ENCODE measurements at places on chromosomes 3 and 15. TPM values are rescaled to one million over a fixed set of nuclear protein-coding genes. Genes with fewer than 3 reads are reported as not detected.

DNA sequence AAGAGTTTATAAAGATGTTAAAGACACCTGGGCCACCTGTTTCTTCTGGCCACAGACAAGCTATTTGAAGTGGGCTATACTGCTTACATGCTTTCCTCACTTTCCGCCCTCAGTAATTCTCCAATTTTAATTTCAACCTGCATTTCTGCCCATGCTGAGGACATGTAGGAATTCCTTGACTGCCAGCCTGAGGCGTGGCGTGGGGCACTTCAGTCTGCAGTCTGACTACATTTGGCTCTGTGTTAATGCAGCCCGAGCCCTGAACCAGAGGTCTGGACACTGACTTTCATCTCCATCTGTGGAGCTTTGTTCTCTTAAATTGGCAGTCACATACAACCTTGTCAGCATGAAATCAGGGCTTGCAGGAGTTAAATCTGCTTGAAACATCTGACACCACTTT is 8.5 kb downstream of the UQCC5 start:
- peak overlapping the region; percentile 7 for H3K27ac ChIP-seq
- no peak for DNase-seq
- no peaks in the 10 kb centered on the region for H3K27me3 ChIP-seq
- peaks cover 7% of the 10 kb centered on the region for H3K4me1 ChIP-seq

AHSG gene
- not detected for total RNA-seq

DNA sequence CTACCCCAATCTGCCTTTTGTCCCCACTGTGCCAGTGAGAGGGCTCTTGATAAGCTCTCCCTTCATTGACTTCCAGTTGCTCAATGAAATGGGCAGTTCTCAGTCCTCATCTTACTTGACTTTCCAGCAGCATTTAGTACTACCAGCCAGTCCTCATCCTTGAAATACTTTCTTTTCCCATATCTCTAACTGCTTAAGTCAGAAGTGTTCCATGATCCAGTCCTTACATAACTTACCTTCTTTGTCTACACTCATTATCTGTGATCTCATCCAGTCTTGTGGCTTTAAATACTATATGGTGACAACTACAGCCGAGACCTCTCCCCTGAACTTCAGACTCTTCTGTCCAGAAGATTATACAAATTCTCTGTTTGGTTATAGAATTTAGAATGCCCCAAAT is 28.7 kb downstream of the RARRES1 start:
- peaks cover 13% of the 10 kb centered on the region for H3K4me1 ChIP-seq
- H3K27ac ChIP-seq: no peak overlapping the region
- no peak overlapping the region for H3K4me3 ChIP-seq
- peaks cover 41% of the 10 kb centered on the region for H3K36me3 ChIP-seq

DNA sequence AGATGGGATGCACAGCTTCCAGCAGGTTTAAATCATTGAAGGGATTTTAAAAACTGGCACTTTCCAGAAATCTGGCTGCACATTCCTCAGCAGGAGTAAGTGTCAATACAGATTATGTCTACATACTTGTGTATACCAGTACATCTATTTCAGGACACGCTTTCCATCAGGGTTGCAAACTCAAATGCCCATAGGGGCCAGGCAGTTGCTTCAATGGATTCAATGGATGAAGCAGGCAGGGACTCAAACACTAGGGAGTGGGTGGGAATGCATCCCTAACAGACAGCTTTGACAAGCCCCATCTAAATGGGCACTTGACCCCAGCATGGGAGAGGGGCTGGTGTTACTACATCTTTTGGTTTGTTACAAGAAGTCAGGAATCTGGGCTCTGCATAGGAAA is 136.8 kb downstream of the FOXP1 start:
- H3K36me3 ChIP-seq: no peaks in the 10 kb centered on the region
- no peak overlapping the region for H3K4me3 ChIP-seq
- DNase-seq: no peak

SPG11 gene
- 99.7 TPM for total RNA-seq

DNA sequence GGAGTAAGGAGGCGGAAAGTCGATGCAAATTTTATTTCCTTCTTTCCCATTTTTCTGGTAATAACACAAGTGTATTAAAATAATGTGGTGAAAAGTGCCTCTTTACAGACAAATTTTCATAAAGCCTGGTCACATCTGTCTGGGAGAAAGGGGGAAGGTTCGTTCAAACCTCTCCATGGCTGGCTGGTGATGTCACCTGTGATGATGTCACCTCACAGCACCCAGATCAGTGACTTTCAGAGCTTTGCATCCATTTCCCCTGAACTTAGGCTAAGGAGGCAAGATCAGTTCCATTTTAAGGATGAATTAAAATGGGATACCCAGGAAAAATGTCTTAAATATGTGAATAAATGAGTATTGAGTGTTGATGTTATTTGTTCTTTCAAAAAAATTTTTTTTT is 34.1 kb downstream of the ATP10A start:
- no peaks in the 10 kb centered on the region for H3K27me3 ChIP-seq
- no peaks in the 10 kb centered on the region for H3K36me3 ChIP-seq
- no peak overlapping the region for H3K27ac ChIP-seq
- DNase-seq: no peak
- peaks cover 5% of the 10 kb centered on the region for H3K4me1 ChIP-seq

GRCh38 chr3:136075218-136075808 is 109.8 kb downstream of the PPP2R3A start:
- H3K4me3 ChIP-seq: no peak overlapping the region
- no peak for DNase-seq
- peaks cover 9% of the 10 kb centered on the region for H3K4me1 ChIP-seq
- H3K27ac ChIP-seq: no peak overlapping the region
- no peaks in the 10 kb centered on the region for H3K36me3 ChIP-seq
- H3K27me3 ChIP-seq: no peaks in the 10 kb centered on the region

DNA sequence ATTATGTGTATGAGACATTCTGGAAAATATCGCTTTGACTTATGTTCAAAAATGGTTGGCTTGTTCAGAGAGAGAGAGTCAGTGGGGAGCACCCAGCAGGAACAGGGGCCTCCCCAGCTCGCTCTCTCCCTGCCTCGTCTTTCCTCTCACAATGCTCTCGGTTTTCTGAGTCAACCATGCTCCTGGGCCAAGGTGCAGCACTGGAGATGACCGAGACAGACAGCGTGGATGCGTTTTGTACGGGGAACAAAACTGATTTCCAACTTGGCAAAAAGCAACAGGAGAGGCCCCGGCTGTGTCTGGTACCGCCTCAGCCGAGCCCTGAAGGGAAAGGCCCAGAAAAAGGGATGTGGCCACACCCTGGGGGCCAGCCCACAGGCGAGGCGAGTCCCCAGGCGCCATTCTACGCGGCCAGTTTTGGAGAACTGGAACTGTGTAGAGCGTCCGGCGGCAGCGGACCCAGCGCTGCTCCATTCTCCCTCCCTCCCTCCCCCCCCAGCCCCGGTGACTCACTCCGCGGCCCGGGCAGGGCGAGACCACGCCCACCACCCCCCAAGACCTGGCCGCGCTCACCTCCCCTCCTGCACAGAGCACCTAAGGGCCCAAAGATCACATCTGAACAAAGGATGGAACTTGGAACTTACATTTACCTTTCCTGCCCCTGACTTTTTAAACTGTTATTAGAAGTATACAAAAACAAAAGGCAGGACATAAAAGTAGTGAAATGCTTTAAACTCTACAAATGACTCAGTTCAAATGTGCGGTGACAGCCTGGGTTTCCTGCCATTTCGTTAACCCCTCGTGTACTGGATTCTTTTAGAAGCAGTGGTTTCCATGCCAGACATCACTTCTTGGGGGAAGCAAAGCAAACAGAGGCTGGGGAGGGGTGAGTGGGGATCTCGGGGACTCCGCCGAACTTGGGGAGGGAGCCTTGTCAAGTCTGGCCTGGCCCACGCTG is 12.7 kb downstream of the ATP10A start:
- H3K27me3 ChIP-seq: no peaks in the 10 kb centered on the region
- peak overlapping the region; percentile 86 for H3K27ac ChIP-seq
- H3K4me1 ChIP-seq: peaks cover 35% of the 10 kb centered on the region
- peak overlapping the region; percentile 40 for H3K4me3 ChIP-seq

DNA sequence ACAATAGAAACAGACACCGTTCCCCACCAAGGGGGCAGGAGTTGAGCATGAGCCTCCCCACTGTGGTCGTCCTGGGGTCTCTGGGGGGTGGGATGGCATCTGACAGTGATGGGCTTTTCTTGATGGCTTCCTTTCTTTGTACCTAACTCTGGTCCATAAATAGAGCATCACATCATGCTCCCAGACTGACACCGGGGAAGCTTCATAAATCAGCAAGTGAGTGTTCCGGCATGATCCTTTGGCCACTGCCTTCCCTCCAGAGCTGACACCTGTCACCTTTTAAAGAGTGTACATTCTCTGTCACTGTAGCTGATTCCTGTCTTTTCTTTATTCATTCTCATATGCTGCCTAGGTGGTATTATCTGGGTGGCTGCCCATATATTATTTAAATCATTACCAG is 129.9 kb downstream of the ROBO2 start:
- no peaks in the 10 kb centered on the region for H3K27me3 ChIP-seq
- no peaks in the 10 kb centered on the region for H3K36me3 ChIP-seq
- H3K27ac ChIP-seq: no peak overlapping the region
- no peak overlapping the region for H3K4me3 ChIP-seq
- no peaks in the 10 kb centered on the region for H3K4me1 ChIP-seq
- DNase-seq: no peak

DNA sequence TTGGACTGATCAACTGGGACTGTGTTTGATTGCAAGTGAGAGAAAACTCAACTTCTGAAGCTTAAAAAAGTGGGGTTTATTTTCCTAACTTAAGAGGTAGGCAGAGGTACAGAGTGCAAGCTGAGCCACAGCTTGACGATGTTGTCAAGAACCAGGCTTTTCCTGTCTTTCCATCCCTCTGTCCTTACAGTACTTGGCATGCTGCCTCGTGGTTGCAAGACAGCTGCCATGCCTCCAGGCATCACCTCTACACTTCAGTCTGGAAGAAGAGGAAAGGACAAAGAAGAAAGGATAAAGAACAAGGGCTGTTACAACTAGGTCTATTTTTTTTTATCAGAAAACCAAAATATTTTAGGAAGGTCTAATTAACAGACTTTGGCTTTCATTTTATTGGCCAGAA is 51.8 kb upstream of the GALNT15 start:
- H3K27ac ChIP-seq: no peak overlapping the region
- DNase-seq: no peak
- H3K36me3 ChIP-seq: no peaks in the 10 kb centered on the region
- H3K27me3 ChIP-seq: no peaks in the 10 kb centered on the region
- no peaks in the 10 kb centered on the region for H3K4me1 ChIP-seq

DNA sequence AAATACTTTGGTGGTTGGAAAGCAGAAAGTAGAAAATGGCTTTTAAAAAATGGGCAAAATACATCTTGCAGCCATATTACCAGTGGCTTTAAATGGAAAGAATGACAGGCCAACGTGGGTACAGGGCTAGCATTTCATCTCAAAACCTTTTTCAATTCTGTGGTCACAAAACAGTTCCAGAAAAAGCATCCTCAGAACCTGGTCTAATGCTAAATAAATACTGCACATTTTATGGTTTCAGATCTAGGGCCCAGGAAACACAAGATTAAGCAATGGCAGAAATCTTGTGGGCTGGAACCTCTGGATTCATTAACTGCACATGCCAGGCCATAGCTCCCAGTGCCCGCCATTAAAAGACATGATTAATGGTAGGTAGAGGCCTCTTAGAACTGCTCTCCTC is 470.2 kb upstream of the RASGRP1 start:
- H3K27ac ChIP-seq: no peak overlapping the region
- no peak overlapping the region for H3K4me3 ChIP-seq
- H3K27me3 ChIP-seq: no peaks in the 10 kb centered on the region
- no peak for DNase-seq

MITF gene
- 45.1 TPM for total RNA-seq

DNA sequence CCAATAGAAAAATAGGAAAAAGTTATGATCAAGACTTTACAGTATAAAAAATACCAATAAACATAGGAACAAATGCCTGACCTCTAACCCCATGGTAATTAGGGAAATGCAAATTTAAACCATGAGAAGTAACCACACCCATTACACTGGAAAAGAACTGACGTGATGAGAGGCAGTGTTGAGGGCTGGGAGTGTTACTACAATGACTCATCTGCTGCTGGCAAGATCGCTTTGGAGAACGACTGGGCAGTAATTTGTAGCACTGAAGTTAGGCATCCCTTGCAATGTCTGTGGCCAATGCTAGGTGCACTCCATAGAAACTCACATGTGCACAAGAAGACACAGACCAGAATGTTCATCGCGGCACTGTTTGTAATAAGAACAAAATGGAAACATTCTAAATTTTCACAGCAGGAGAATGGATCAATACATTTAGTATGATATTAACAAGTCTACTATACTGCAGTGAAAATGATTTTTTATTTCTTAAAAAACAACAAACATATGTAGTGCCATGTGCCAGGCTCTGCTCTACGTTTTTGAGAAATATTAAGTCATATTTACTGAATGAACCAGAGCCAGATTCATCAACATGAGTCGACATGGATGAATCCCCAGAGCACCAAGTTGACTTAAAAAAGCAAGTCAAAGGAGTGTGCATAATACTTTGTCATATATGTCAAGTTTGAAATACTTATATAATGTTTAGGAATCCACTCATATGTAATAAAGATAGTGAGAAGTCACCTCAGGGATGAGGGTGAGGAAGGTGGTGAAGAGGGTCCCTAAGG is 37.6 kb upstream of the EPHB3 start:
- no peak overlapping the region for H3K27ac ChIP-seq
- H3K4me1 ChIP-seq: peaks cover 12% of the 10 kb centered on the region
- H3K4me3 ChIP-seq: no peak overlapping the region
- peaks cover 35% of the 10 kb centered on the region for H3K27me3 ChIP-seq
- DNase-seq: no peak

GRCh38 chr15:40739047-40739446 is 16.0 kb downstream of the RMDN3 start:
- no peak overlapping the region for H3K4me3 ChIP-seq
- no peak for DNase-seq
- H3K27me3 ChIP-seq: no peaks in the 10 kb centered on the region

GRCh38 chr3:159882790-159883779 is 105.5 kb upstream of the IL12A start:
- H3K4me1 ChIP-seq: peaks cover 19% of the 10 kb centered on the region
- no peaks in the 10 kb centered on the region for H3K27me3 ChIP-seq
- no peak for DNase-seq
- H3K36me3 ChIP-seq: no peaks in the 10 kb centered on the region

AZI2 gene
- 109 TPM for total RNA-seq

CACNA1D gene
- total RNA-seq: 33.6 TPM

TPRG1 gene
- 23.4 TPM for total RNA-seq

DNA sequence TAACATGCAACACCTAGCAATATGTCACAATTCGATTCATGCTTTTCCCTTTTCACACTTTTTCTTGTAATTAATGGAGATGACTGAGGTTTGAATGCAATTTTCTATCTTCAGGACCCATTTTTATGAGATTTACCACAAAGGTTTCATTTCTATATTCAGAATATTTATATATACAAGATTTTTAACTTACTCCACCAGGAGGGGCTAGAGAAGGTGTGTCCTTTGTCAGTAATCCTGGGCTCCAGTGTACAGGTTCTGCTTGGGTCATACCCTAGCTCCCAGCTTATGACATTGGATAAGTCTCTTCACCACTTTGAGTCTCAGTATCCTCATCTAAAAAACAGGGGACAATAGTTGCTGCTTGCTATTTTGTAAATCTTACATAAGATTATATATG is 95.7 kb upstream of the SLC24A5 start:
- no peaks in the 10 kb centered on the region for H3K27me3 ChIP-seq
- no peak for DNase-seq
- no peak overlapping the region for H3K4me3 ChIP-seq
- no peaks in the 10 kb centered on the region for H3K4me1 ChIP-seq
- H3K27ac ChIP-seq: no peak overlapping the region
- H3K36me3 ChIP-seq: no peaks in the 10 kb centered on the region

GRCh38 chr3:113668015-113668414 is 28.4 kb downstream of the USF3 start:
- H3K27ac ChIP-seq: no peak overlapping the region
- H3K27me3 ChIP-seq: no peaks in the 10 kb centered on the region
- H3K4me3 ChIP-seq: no peak overlapping the region
- DNase-seq: no peak
- H3K4me1 ChIP-seq: no peaks in the 10 kb centered on the region

NR2E3 gene
- total RNA-seq: not detected

ATP11B gene
- 69.1 TPM for total RNA-seq

REC114 gene
- not detected for total RNA-seq
